ENCODE measurements at places on chromosomes 6 and 20. TPM values are rescaled to one million over a fixed set of nuclear protein-coding genes. Genes with fewer than 3 reads are reported as not detected.

DNA sequence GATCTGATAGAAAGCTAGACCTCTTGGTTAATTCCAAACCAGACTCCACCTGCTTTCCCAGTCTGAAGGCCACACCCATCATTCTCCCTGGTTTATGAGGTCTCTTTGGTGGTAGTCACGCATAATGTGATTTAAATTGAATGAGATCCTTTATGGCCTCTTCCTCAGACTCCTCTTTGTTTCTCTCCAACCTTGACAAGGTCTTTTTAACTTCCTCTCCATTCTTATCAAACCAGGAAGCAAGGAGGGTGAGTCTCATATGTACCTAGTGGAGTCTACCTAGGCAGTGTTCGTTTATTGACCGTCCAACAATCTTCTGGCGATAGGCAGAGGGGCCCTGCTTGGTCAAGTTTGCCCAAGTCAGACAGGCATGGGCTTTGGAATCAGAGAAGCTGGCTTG lies 184.2 kb upstream of the LAMP5 start:
- DNase-seq: no peak

GRCh38 chr6:114389111-114389510 lies 46.3 kb upstream of the HS3ST5 start:
- DNase-seq: no peak

GRCh38 chr20:59016795-59017492 lies 2.3 kb upstream of the TUBB1 start:
- no peak for DNase-seq

Gene BNIP5
- not detected for total RNA-seq

DNA sequence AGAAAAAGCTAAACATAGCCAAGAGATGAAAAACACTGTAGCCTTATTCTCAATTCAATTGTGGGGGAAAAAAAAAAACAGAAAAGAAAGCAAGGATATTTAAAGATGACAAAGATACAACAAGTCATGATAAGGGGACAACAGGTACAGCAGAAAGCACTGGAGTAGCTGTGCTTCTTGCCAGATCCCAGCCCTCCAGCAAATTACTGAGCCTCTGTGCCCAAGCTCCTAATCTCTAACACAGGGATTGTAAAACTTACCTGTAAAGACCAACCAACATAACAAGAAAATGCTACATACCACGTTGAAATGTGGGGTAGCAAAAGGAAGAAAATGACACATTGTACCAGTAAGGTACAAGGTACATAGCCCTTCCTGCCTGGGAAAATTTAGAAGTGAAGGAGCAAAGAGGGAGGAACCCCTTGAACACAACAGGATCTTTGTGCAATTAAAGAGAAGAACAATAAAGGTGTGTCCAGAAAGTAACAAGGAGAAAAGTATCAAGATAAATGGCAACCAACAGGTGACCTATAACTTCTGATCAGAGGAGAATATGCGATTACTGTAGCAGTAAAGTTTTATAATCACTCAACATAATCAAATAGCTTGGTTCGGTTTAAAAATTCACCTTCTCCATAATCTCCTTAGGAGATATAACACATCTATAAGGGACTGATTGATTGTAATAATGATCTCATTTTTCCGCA lies 30.6 kb downstream of the PREP start:
- DNase-seq: peak; percentile 55

GRCh38 chr6:86832686-86833085 lies 104.6 kb upstream of the HTR1E start:
- DNase-seq: no peak

DNA sequence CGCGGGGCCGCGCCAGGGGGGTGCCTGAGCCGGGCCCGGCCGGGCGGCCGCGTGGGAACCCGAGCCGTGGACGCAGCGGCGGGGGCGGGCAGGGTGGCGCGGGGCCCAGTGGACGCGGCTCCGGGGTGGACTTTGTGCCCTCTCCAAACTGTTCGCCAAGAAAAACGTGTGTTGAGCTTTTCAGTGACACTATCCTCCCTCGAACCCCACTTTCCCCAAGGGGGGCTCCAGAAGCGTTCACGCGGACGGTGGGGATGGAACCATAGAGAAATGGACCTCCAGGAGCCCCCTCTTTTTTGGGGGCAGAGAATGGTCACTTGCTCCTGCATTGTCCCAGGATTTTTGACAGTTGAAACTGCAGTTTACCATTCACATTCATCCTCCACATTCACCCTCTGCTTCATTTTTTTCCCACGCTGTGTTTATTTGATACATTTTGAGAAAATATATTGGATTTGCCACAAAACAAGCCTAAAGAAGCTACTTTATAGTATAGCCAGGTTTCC lies 2.9 kb upstream of the HIVEP1 start:
- no peak for DNase-seq

- DNase-seq: peak; percentile 95
Observed at GRCh38 chr20:41329435-41330342, 10.9 kb upstream of the LPIN3 start.

- no peak for DNase-seq
Observed at GRCh38 chr20:48826069-48826468, 1.7 kb downstream of the PREX1 start.

Gene SIRPB2
- total RNA-seq: 0.33 TPM

DNA sequence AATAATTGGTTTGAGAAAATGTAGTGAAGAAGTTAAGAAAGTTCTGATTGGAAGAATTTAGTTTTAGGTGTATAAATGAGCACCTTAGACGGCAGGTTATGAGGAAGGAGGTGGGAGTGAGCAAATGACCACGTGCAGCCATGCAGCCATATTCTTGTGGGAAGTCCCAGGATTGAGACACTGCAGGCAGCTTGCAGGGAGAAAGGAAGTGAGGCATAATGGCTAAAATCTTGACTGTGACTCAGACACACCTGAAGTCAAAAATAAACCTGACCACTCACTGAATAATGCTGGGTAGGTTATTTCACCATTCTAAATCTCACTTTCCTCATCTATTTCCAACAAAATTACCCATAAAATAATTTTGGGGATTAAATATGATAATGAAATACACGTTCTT lies 16.6 kb downstream of the DSE start:
- peak; percentile 96 for DNase-seq

- DNase-seq: no peak
Observed at GRCh38 chr6:91976797-91977196, 1389.9 kb upstream of the MAP3K7 start.

Gene CALHM5
- 0.50 TPM for total RNA-seq

GRCh38 chr6:36539814-36540568 lies 7.3 kb downstream of the STK38 start:
- no peak for DNase-seq

Gene NKAIN2
- not detected for total RNA-seq

Gene TRERF1
- total RNA-seq: 0.33 TPM

GRCh38 chr6:117078624-117079023 lies 186.7 kb upstream of the VGLL2 start:
- no peak for DNase-seq

DNA sequence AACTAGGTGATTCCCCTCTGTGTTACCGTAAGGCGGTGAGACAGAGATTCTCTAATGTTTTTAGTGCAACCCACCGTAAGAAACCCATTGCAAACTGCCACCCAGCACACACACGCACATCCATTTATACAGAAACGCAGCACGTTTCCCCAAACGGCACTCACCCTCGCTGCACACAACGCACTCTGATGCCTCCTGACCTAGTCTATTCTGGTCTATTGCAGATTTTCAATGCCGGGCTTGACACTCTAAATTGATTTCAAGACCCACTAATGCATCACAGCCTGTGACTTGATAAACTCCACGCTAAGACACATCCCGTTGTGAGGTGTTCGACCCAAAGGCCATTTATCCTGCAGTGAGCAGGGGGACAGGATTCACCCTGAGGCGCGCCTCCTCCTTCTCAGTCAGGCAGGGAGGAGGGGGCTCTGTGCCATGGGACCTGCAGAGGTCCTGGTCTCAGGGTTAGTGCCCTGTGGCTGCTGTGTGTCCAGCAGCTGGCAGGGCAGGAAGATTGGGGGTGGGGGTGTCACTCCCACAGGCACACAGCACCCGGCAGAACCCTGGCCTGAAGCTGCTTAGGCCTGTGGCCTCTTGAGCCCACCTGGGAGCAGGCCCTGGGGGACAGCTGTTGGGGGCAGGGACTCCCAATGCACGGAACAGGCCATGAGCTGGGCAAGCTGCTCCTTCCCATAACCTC lies 335.6 kb downstream of the PREX1 start:
- no peak for DNase-seq

Gene SLC13A3
- total RNA-seq: 5.3 TPM

Gene PACSIN1
- total RNA-seq: not detected

- DNase-seq: peak; percentile 40
Observed at GRCh38 chr6:12602951-12603672, 113.5 kb upstream of the PHACTR1 start.

Gene PGC
- total RNA-seq: not detected

DNA sequence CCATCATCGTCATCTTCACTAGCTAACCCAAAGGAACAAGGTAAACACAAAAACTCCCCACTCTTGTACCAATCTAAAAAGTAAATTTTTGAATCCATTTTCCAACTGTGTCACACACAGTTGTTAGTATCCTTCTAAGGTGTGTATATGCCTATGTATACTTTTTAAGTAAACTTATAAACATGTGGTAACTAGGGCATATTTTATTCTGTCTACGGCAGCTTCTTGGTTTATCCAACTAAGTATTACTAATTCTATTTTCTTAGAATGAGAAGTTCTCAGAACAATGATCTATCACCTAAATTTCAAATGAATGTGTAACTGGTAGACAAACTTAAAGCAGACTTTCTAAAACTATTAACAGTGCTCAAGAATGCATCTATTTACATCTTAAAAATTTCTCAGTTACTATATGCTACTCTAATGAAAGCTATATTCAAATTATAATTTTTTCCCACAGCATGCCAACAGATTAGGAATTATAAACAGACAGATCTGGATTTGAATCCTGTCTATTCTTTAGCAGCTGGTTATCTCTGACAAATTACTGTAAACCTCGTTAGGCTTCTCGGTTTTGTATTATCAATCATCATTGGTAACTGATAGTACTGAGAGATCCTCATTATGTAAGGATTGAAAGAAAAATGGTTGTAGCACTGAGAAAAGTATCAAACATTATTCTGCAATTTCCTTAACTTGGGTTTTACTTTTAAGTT lies 1.8 kb upstream of the PLN start:
- no peak for DNase-seq

DNA sequence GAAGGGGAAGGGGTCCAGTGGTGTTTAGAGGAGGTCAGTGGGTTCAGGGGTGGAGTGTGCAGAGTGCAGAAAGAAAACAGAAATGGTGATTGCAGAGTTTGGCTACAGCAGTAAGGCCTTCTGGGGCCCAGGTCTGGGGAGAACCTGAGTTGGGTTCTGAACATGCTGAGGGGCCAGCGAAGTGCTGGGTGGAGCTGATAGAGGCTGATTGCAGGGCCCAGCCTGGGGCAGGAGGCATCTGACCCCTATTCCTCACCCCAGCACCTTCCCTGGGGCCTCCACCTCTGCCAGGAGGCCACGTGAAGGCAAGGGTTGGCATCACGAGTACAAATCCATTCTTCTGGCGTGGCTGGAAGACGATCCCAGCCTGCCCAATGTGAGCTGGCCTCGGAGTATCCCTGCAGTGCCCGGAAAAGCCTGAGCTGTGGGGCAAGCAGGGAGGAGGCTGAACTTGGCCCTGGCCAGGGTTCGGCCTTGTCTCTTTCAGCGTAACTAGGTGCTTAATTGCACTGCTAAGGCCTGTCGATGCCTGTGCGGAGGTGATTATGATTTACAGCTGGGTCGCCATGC lies 35.3 kb downstream of the VSTM2L start:
- DNase-seq: no peak

DNA sequence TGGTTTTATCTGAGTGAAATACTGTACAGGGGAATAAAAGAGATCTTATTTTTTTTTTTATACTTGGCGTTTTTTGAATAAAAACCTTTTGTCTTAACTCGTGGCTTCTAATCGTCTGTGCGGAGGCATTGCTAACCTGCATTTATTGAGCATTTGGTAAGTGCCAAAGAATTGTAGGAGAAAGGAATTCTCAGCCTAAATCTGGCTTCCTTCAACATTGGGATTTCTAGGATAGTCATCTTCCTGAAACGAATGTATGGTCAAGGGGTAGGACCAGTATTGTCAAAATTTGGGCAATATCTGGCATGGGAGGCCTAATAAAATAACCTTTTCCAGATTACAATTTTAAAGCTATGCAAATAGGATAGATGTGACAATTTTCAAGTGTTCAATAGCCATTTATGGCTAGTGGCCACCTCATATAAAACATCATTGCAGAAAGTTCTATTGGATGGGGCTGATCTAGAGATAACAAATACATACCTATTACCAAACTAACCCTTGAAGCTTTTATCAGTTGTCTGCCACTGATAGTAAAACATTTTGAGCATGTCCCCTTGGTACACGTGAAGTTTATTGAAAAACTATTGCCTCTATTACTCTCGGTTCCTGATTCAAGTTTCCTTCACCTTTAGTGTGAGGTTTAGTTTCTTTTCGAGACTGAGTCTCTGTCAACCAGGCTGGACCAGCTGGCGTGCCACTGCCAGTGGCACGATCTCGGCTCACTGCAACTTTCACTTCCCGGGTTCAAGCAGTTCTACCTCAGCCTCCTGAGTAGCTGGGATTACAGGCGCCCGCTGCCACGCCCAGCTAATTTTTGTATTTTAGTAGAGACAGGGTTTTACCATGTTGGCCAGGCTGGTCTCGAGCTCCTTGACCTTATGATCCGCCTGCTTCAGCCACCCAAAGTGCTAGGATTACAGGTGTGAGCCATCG lies 5.6 kb downstream of the PIM1 start:
- DNase-seq: no peak

DNA sequence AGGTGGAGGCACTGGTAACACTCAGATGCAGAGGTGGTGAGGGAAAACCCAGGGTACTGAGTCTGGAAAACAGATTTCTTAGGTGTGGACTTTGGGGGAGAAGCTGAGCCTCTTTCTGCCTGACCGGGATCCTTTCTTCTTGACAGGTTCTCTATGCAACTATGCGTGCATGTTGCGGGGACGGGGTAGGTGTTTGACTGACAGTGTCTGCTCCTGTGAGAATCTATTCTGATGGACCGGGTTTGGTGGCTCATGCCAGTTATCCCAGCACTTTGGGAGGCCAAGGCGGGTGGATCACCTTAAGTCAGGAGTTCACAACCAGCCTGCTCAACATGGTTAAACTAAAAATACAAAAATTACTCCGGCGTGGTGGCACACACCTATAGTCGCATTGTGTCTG lies 27.9 kb upstream of the ID1 start:
- no peak for DNase-seq

- DNase-seq: no peak
Observed at GRCh38 chr6:165060720-165061119, 248.7 kb downstream of the C6orf118 start.
